Activated CD4-positive, alpha-beta T cell treated with anti-CD3 and anti-CD28 coated beads, Interleukin-2, amount 10 ng/mL, durations not matched to agents 24 days and 14 days (primary cell): ENCODE measurements at places on chromosomes 11 and 22. TPM values are rescaled to one million over a fixed set of nuclear protein-coding genes. Genes with fewer than 3 reads are reported as not detected.

BIRC3 gene
- 100 and 102 TPM in 2 replicates for total RNA-seq

OR52N4 gene
- 0.38 TPM in 1 of 2 replicates, not detected in the other for total RNA-seq

SCGB2A2 gene
- not detected in 2 replicates for total RNA-seq

SLC22A8 gene
- not detected in 2 replicates for total RNA-seq

KCNJ5 gene
- not detected in 2 replicates for total RNA-seq

TSSK2 gene
- total RNA-seq: not detected in 2 replicates

HORMAD2 gene
- total RNA-seq: not detected in 2 replicates

OR8G5 gene
- total RNA-seq: not detected in 2 replicates

CCDC87 gene
- 0.19 and 0.21 TPM in 2 replicates for total RNA-seq

RPS6KA4 gene
- total RNA-seq: 46.3 and 48.6 TPM in 2 replicates

RIMBP3B gene
- 0.26 TPM in 1 of 2 replicates, not detected in the other for total RNA-seq

GAL3ST1 gene
- not detected in 2 replicates for total RNA-seq

ARHGAP8 gene
- 0.12 and 0.36 TPM in 2 replicates for total RNA-seq

NAALAD2 gene
- total RNA-seq: not detected in 2 replicates

PDGFB gene
- total RNA-seq: 2.2 and 2.3 TPM in 2 replicates

C11orf97 gene
- not detected in 2 replicates for total RNA-seq

KDM4E gene
- total RNA-seq: not detected in 2 replicates

KCNJ4 gene
- total RNA-seq: not detected in 2 replicates

OR51I1 gene
- not detected in 2 replicates for total RNA-seq

SAA2 gene
- not detected in 2 replicates for total RNA-seq

RASGRP2 gene
- 13.4 and 14.5 TPM in 2 replicates for total RNA-seq

OR8J3 gene
- not detected in 2 replicates for total RNA-seq

GATD1 gene
- total RNA-seq: 81.7 and 82.2 TPM in 2 replicates

MEI1 gene
- 14.2 and 15.7 TPM in 2 replicates for total RNA-seq

DGAT2 gene
- total RNA-seq: 7.3 and 8.6 TPM in 2 replicates

NLRP14 gene
- 0.09 and 0.21 TPM in 2 replicates for total RNA-seq

MRGPRX4 gene
- not detected in 2 replicates for total RNA-seq

NXPE4 gene
- total RNA-seq: not detected in 2 replicates

SMC1B gene
- total RNA-seq: 0.56 and 0.59 TPM in 2 replicates

LTO1 gene
- total RNA-seq: 29.3 and 32.1 TPM in 2 replicates

VSIG10L2 gene
- not detected in 2 replicates for total RNA-seq

ALDH3B2 gene
- total RNA-seq: not detected in 2 replicates

CARD18 gene
- not detected in 2 replicates for total RNA-seq

OTOG gene
- total RNA-seq: not detected in 2 replicates

UCP3 gene
- total RNA-seq: 2.9 and 3.6 TPM in 2 replicates

CDC45 gene
- total RNA-seq: 121 and 123 TPM in 2 replicates

NRXN2 gene
- 0.61 TPM in 1 of 2 replicates, not detected in the other for total RNA-seq

KCNQ1OT1 gene
- 0.59 and 0.61 TPM in 2 replicates for total RNA-seq

C22orf31 gene
- total RNA-seq: not detected in 2 replicates

TSPAN18 gene
- 1.4 and 1.5 TPM in 2 replicates for total RNA-seq

MS4A3 gene
- not detected in 2 replicates for total RNA-seq

SELENOM gene
- 7.4 and 8.2 TPM in 2 replicates for total RNA-seq

DDB1 gene
- 265 and 268 TPM in 2 replicates for total RNA-seq

RFPL3 gene
- total RNA-seq: not detected in 2 replicates

TIRAP gene
- total RNA-seq: 11.4 and 12.0 TPM in 2 replicates

ANO5 gene
- total RNA-seq: not detected in 2 replicates

BTBD18 gene
- total RNA-seq: not detected in 2 replicates

C11orf86 gene
- not detected in 2 replicates for total RNA-seq

LYVE1 gene
- total RNA-seq: not detected in 2 replicates

FOLR3 gene
- not detected in 2 replicates for total RNA-seq

TMEM126A gene
- 52.1 and 52.5 TPM in 2 replicates for total RNA-seq

ANKK1 gene
- total RNA-seq: not detected in 2 replicates

TRIM48 gene
- total RNA-seq: not detected in 2 replicates

GRM5 gene
- not detected in 2 replicates for total RNA-seq
